Choroid plexus epithelial cell (primary cell): ENCODE measurements at places on chromosomes 5 and 9.

GRCh38 chr9:128296340-128297220 lies 20.5 kb downstream of the SWI5 start:
- DNase-seq: no peak

DNA sequence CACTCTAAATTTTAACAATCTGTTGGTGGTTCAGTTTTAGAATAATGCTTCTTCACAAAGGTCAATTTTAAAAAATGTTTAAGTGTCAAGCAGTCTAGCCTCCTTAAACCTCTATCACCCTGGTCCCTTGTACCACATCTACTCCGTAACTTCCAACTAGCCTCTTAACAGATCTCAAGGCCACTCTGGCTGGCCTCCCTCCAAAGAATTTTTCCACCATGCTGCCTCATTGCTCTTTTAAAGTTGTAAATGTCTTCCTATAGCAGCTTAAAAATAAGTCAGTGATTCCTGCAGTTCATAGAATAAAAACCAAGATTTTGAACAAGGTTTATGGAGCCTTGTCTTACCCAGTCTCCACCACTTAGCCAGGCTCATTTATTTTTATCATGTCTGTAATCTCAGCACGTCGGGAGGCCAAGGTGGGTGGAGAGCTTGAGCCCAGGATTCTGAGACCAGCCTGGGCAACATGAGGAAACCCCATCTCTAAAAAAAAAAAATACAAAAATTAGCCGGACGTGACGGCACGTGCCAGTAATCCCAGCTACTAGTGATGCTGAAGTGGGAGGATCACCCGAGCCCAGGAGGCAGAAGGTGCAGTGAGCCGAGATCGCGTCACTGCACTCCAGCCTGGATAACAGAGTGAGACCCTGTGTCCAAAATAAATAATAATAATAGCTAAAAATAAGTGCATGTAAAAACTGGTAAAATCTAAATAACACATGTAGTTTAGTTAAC lies 924.9 kb upstream of the DMAC1 start:
- DNase-seq: no peak

- DNase-seq: peak; percentile 20
Observed at GRCh38 chr5:146079695-146080373, 25.5 kb downstream of the PLAC8L1 start.

- no peak for DNase-seq
Observed at GRCh38 chr9:19994296-19994695, 205.5 kb upstream of the SLC24A2 start.

DNA sequence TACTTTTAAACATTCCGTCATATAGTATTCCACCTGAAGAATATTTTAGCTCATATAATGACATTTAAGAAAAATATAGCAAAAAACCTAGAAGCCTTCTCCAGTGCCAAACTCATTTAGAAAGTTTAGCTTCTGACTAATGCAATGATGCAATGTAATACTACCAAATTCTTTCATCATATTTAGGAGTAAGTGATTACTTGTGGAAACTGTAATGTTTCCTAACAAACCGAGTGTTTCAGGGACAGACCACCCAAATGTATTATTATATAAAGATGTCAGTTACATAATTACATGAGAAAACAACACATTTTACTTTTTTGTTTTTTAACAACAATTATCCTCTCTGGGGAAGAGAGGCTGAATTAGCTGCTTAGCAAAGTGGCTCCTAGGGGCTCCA lies 316.2 kb downstream of the ARL15 start:
- peak; percentile 74 for DNase-seq

DNA sequence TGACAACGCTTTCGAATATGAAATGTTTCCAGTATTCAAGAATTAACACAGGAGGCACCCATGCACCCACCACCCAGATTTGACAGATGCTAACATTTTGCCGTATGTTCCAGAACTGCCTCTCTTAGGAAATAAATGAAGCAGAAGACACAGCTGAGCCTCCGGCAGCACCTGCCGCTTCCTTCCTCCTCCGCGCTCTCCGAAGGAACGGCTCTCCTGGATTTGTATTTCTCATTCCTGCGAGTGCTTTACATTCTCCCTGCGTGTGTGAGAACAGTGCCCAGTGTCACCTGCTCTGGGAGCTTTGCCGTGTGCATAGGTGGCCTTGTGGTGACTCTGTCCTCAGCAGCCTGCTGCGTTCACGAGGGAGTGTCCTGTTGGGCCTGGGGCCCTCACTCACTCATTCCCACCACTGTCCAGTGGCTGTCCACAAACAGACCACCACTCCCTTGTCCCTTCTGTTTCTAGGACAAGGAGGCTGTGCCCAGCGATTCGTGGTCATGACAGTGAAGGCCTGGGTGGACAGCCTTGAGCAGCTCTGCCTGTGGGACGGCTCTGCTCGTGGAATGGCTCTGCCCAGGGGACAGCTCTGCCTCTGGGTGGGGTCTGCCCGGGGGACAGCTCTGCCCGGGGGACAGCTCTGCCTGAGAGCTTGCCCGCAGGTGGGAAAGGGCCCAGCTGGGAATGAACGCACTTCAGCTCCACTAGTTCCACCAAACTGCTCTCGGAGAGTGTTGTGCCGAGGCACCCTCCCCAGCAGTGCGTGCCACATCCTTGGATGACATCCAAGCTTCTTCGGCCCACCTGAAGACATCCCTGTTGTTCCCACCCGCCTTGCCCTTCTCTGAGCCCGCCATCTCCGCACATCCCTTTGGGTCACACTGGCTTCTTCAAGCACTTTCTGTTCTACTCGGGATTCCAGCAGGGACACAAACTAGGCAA lies 170.5 kb upstream of the PPP1R26 start:
- DNase-seq: no peak

DNA sequence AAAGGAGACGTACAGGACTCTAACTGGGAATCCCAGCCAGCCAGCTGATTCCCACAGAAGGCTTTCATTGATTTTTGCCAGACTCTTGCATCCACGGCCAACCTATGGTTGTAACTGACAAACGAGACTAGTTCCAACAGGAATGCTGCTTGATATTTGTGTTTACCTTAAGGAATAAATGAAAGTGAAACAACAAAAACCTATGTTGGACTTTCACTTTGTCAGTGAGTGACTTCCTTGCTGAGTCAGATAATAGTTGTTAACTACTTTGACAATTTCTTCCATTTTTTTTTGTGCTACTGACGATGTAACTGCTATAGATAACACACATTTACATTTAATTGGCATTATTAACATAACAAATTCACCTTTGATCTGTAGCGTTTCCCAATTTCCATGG lies 63.4 kb upstream of the LRRTM2 start:
- DNase-seq: no peak

DNA sequence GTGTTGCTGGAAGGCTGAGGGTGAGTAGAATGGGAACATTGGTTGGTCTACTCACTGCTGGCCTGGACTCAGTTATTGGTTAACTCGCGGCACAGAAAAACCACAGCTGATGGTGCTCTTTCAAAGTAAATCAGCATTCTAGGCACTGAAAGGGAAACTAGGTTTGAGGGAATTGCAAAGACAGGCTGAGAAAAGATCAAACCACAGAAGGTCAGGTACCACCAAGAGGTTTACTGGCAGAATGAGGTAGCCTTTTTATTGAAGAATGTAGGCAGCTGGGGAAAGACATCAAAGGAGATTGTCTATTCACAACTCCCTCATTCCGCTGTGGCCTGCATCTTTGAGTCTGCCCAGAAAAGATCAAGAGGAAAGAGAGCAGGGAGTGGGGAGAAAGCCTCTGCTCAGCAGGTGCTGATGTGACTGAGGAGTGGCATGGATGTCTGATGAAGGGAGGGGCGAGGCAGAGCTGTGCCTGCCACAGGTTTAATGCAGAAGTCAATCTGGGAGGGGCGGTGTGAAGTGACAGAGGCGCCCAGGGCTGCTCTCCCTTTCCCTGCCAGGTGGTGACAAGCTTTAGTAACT lies 255.5 kb downstream of the MAN2A1 start:
- peak; percentile 14 for DNase-seq

DNA sequence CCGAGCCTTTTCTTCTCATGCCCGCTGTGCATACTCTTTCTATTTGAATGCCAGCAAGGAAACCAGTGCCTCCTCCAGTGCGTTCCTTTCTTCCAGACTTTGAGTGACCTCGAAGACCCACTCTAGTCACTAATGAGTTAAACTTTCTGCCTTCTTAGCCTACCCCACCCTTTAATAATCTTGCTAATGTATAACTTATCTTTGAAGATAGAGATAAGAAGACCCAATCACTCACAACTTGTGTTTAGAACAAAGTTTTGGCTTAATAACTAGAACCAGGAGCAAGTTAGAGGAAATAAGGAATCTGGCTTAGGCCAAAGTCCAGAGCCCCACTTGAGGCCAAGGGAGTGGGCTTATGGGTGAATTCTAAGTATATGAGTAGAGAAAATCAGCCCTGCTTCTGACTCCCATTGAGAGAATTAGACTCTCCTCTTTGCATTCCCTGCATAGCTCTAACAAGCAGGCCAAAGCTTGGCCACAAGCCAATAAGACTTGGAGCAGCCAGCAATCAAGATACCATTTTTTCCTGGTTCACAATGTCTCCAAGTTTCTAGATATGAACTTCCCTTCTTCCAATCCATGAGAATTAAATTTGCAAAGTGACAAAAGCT lies 181.5 kb upstream of the PIK3R1 start:
- DNase-seq: peak; percentile 85

GRCh38 chr9:72554221-72554641 lies 32.8 kb downstream of the TMC1 start:
- DNase-seq: peak; percentile 87

GRCh38 chr5:120919017-120919416 lies 454.9 kb downstream of the PRR16 start:
- peak; percentile 20 for DNase-seq

GRCh38 chr9:106916466-106917235 lies 53.7 kb downstream of the ZNF462 start:
- peak; percentile 94 for DNase-seq

- DNase-seq: no peak
Observed at GRCh38 chr9:81676395-81676794, 13.0 kb downstream of the TLE1 start.

DNA sequence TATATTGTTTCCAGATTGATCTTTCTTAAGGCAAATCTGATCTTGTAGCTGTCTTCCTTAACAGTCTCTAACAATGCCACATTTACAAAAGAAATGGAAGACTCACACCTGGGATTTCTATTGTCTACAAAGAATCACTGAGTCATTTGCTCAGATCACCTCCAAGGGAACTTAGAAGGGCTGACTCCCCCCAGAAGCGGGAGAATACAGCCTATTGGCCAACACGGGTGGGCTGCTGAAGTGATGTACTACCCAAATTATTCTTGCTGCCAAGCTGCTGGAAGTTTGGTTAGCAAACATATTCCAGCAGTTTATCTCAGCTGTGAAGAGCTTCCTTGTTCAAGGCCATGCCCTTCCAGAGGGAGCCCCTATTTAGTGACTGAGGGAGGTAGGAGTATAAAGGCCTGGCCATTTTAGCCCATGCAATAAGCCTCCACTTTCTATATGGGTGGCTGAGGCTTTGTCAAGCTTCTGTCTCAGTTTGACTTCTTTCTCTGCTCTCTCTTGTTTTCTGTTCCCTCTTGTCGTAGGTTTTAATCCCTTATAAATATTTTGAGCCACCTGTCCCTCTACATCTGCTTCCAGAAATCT lies 379.4 kb downstream of the PRR16 start:
- no peak for DNase-seq
